ENCODE measurements at places on chromosomes 13 and 19.

DNA sequence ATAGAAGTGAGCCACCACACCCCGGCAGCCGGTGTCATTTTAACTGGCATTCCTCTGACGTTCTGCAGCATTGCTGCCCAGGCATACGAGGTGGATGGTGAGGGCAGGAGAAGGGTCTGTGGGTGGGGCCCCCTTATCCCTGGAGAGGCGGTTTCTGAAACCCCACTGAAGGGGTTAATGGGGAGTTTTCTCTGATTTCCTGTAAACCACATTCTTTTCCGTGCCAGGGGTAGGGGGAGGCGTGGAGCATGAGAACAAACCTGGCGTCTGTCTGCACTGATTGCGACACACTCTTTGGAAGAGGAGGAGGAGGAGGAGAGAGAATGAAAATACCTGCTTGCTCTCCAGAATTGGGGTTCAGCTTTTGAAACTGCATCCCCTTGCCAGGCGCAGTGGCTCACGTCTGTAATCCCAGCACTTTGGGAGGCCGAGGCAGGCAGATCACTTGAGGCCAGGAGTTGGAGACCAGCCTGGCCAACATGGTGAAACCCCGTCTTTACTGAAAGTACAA, 2.7 kb upstream of the C3 start:
- no peak for DNase-seq

GRCh38 chr13:37270226-37271001, 164.9 kb upstream of the CSNK1A1L start:
- no peak for DNase-seq

DNA sequence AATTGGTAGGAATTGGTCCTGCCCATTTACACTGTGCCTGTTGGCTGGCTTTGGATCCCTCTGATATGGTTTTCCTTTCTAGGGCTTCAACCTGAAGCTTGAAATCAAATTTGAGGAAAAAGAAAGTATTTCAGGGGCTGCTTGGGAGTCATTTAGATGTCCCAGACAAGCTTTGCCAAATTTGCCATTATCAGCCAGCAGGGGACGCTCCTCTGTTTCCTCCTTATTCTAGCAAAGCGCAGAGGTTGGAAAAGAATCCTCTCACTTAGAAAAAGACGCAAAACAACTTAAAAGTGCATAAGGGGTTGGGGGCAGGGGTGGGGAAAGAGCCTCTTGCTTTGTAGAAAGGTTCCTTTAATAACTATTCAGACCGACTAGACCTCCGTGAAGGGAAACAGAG, 1211.1 kb upstream of the PCDH20 start:
- DNase-seq: no peak

GRCh38 chr13:95226932-95227695, 74.1 kb downstream of the ABCC4 start:
- no peak for DNase-seq

DNA sequence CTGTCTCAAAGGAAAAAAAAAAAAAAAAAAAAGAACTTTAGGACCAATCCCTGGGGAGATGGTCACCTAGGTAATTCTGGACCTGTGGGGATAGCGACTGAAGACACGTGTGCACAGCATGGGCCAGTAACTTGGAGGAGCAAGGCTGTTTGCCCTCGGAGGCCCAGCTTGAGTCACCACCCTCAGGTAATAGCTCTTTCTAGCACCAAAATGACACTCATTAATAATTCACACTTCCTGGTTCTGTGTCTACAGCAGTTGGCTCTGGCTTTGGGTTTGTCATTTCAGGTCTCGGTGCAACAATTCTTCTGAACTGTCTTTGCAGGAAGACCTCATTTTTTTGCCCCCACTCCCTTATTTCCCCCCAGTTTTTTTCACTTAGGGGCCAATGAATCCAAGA, 3.9 kb upstream of the ATP11A start:
- DNase-seq: no peak

GRCh38 chr13:53953183-53953582, 924.6 kb downstream of the OLFM4 start:
- no peak for DNase-seq

- no peak for DNase-seq
Observed at GRCh38 chr19:54804101-54804500, 691 bp downstream of the KIR2DL4 start.
